Activated naive CD8-positive, alpha-beta T cell treated with anti-CD3 and anti-CD28 coated beads for 36 hours (primary cell): ENCODE measurements at places on chromosomes 1 and 21.

DNA sequence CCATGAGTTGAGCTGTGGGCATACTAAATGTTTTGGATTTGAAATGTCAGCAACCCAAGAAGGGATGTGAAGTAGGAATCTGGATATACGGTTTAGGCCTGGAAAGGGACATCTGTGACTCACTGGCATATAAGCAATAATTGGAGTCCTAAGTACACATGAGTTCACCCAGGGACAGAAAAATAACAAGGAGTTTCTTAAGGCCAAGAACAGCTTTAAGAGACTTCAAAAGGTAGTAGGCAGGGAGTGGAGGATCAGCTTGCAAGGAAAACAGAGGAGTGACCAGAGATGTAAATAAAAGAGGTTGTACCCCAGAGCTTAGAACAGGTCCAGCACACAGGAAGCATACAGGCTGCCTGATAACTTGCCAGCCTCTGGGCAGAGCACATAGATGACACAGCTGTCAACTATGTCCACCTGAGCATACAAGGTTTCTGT is 28.1 kb downstream of the TMEM50B start:
- peaks cover 2% of the 10 kb centered on the region for H3K36me3 ChIP-seq
- H3K27me3 ChIP-seq = no peaks in the 10 kb centered on the region
- no peak for DNase-seq
- H3K27ac ChIP-seq = no peak overlapping the region
- no peaks in the 10 kb centered on the region for H3K4me1 ChIP-seq

- H3K27ac ChIP-seq = no peak overlapping the region
- no peaks in the 10 kb centered on the region for H3K4me1 ChIP-seq
- H3K27me3 ChIP-seq = peaks cover 37% of the 10 kb centered on the region
Observed at GRCh38 chr1:18010945-18011344, 96.7 kb upstream of the IGSF21 start.

DNA sequence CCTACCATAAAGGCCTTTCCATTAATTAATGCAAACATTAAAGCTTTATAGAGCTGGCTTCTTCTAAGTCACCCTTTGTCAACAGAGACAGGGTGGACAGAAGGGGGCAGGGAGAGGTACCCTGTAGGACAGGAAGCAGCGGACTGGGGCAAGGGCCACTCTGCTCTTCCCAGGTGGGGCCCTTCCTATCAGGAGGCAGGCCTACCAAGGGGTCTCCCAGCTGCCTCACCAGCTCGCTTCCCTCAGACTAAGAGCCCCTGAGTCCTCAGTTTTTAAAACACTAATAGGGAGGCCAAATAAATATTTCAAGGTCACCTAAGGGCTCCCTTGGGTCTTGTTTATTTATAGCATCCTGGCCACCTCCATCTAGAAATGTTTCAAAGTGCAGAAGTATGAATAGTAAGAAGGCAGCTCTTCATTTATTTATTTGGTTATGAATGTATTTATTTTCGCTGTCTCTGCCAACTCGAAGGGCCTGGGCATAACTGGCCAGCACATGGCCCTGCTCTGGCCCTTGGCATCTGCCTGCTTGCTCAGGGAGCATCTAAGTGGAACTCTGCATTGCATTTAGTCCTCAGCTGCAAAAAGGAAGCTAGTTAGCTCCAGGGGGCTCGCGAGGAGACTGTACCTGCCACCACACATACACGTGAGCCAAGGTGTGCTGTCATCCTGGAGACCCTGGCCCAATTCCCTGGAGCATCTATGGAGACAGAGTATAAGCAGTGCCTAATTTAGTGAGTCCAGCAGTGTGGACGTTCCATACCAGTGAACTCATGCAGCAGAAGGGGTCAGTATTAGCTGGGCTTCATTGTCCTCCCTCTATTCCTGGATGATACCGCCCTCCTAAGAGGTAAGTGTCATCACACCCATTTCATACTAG is 395.1 kb upstream of the VAMP3 start:
- no peaks in the 10 kb centered on the region for H3K36me3 ChIP-seq
- H3K27me3 ChIP-seq = peaks cover 4% of the 10 kb centered on the region
- H3K27ac ChIP-seq = no peak overlapping the region
- no peaks in the 10 kb centered on the region for H3K4me1 ChIP-seq

DNA sequence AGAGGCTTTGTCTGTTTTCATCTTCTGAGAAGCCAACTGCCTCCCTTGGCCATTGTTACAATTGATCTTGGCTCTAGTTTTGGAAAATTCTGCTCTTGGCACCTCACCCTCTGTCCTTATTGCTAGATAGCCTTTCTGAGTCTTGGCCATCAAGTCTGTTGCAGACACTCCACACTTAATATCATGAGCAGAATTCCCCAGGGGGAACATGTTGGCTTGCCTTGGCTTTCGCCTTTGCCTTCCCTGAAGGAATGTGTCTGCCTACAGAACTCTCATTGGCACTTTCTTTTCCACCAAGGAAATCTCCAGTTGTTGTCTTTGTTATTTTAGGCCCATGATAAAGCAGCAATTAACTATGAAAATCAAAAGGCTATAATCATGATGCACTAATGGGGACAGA is 42.7 kb upstream of the LDLRAP1 start:
- no peak overlapping the region for H3K27ac ChIP-seq
- no peak for DNase-seq
- peaks cover 1% of the 10 kb centered on the region for H3K36me3 ChIP-seq
- H3K4me3 ChIP-seq = no peak overlapping the region
- H3K27me3 ChIP-seq = no peaks in the 10 kb centered on the region

- no peak for DNase-seq
- H3K4me1 ChIP-seq = no peaks in the 10 kb centered on the region
- H3K36me3 ChIP-seq = no peaks in the 10 kb centered on the region
- H3K27me3 ChIP-seq = no peaks in the 10 kb centered on the region
- H3K4me3 ChIP-seq = no peak overlapping the region
- no peak overlapping the region for H3K27ac ChIP-seq
Observed at GRCh38 chr1:103948526-103948925, 198.8 kb downstream of the AMY1C start.
